ENCODE measurements at places on chromosomes 3 and 15.

- peak; percentile 46 for DNase-seq
Observed at GRCh38 chr3:136075218-136075808, 109.8 kb downstream of the PPP2R3A start.

GRCh38 chr3:60746043-60746638 lies 505.1 kb downstream of the FHIT start:
- no peak for DNase-seq

DNA sequence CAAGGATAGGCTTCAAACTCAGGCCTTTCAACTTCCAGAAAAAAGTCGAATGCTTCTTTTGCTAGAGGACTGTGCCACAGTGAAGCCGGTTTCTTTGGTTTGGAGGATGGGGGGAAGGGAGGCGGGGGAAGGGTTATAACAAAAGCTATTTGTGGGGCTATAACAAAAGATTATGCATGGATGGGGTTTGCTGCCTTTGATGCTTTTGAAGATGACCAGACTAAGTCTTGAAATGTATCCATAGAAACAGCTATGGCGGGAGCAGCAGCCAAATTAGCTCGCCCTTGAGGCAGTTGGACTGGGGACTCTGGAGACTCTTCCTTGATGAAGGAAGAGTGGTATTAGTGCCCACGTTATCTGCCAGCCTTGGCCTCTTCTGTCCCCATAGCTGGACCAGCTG lies 47.5 kb downstream of the SRGAP3 start:
- DNase-seq = no peak

- no peak for DNase-seq
Observed at GRCh38 chr15:88618686-88619085, 2.5 kb upstream of the AEN start.

- no peak for DNase-seq
Observed at GRCh38 chr3:170539897-170540296, 46.0 kb downstream of the SLC7A14 start.

GRCh38 chr3:69090021-69090420 lies 5.3 kb downstream of the ARL6IP5 start:
- no peak for DNase-seq

DNA sequence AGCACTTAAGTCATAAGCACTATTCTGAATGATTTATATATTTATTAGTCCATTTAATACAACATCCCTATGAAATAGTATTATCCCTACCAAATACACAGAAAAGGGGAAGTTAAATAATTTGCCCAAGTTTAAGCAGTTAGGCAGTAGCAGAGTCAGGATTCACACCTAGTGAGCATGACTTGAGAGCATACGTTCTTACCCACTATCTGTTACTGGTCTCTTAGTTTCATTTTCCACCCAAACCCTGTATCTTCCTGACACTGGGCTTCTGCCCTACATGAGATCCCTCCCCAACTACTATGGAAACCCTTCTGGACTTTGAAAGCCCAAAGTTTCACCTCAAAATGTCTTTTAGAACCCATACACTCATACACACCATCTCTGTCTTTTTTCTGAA lies 4.4 kb upstream of the ATOSA start:
- DNase-seq = no peak

DNA sequence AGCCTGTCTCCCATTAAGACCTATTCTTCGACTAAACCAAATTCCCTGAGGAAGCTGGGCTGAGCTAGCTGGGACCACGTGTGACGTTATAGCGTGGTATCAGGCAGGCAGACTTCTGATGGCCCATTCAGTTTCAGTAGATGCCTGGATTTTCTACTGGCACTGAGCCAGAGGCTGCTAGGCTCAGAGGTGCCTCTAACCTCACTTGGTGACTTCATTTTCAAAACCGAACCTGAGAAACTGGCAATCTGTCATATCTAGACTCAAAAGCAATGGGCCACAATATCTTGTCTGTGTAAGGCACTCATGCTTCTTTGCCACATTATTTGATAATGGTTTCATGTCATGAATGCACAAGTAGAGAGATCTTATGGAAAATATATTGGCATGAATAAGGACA lies 352.1 kb upstream of the AZI2 start:
- DNase-seq = no peak

- no peak for DNase-seq
Observed at GRCh38 chr3:157844216-157844615, 262.0 kb downstream of the SHOX2 start.

- peak; percentile 63 for DNase-seq
Observed at GRCh38 chr3:58008141-58009025, at the start of gene FLNB. TSS of gene FLNB (plus strand) at chr3:58008422. CDS start at chr3:58008565, 143 bp downstream.

DNA sequence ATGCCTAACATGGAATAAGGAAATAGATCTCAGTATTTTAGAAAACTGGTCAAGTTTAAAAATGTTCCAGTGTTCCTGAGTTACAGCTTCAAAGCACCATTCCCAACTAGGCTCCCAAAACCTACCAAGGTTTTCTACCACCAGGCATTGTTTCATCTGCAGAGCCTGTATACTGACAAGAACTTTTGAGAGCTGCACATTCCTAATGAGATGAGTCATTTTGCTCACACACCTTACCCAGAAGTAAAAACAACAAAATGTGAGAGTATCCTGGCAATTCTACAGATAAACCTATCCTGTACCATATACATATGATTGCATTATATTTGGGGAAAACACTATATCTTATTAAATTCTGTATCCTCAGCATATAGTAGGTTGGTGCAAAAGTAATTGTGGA lies 90.7 kb downstream of the ATP8B4 start:
- no peak for DNase-seq

GRCh38 chr3:183058351-183058750 lies 40.9 kb downstream of the MCCC1 start:
- no peak for DNase-seq

GRCh38 chr3:132964266-132964665 lies 73.9 kb upstream of the TMEM108 start:
- DNase-seq = no peak

DNA sequence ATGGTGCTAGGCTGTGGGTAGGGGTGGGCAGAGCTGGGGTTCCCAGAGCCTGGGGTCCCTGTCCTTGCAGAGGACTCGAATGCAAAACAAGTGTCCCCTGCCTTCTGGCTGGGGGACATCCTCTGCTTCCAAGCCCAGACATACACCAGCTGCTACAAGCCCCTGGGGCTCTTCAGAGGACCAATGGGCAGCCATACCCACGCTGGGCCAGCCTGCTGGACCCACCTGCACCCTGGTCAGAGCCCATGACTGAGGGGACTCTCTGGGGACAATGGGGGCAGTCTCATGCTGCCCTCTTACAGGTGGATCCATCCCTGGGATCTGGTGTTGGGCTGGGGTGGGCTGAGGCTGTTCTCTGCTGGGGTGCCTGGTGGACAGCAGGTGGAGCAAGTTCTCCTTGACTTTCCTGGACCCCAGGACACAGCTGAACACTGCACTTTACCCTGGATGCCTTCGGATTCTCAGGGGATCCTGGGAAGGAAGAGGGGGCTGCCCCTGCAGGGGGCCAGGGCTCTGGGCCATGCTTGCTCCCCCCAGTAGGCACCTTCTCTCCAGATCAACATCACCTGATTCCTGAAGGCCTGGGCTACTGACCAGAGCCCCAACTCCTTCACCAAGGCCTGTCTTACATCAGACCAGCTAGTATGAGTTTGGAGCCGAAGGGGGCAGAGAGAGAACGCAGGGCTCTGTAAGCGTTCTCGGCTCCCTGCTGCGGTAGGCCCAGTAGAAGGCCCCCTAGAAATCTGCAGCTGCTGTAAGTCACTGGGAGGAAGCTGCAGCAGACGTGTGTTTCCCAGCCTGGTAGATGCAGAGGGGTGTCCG lies 7.2 kb upstream of the COMMD4 start:
- no peak for DNase-seq

GRCh38 chr3:62954580-62954979 lies 79.4 kb upstream of the CADPS start:
- no peak for DNase-seq

DNA sequence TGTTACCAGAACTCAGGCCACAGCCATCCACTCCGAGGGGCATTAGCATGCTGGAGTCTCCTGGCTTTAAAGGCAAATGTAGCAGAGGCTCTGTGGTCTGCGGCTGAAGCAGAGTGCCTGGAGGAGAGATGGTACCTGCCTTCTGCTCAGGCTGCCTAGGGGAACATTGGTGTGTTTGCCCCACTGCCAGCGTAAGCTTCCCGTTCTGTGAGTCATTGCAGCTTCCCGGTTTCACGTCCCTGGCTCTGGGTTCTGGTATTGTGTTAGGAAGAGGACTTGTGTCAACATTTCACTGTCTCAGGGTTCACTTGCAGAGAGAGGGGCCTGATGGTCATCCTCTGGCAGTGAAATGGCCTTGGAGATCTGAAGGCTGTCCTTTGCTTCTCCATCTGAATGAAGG lies 1.8 kb downstream of the GASK1A start:
- DNase-seq = no peak

- no peak for DNase-seq
Observed at GRCh38 chr3:60073942-60074341, 1024.1 kb upstream of the CFAP20DC start.

DNA sequence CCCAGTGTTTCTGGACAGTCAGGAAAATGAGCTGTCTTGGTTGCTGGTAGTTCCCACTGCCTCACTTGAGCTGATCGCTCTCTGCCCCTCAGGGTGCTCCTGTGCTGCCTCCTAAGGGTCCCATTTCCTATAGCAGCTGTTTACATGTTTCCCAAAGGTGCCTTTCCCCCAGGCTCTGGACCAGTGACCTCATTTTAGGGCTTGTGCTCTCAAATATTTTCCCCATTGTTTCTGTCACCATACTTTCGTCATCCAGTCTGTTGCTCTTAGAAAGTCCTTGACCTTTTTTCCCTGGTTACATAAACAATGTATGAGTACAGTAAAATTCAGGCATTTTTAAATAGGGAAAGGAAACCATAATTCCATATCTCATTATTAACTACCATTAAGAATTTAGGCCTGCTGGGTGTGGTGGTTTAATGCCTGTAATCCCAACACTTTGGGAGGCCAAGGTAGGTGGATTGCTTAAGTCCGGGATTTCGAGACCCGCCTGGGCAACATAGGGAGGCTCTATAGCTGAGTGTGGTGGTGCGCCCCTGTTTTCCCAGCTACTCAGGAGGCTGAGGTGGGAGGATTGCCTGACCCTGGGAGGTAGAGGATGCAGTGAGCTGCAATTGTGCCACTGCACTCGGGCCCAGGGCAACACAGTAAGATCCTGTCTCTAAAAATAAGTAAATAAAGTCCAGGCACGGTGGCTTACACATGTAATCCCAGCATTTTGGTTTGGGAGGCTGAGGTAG lies 11.7 kb downstream of the RAD54L2 start:
- no peak for DNase-seq

- DNase-seq = no peak
Observed at GRCh38 chr3:57158813-57159738, 6.1 kb downstream of the IL17RD start.

- DNase-seq = no peak
Observed at GRCh38 chr3:188712248-188712924, 459.4 kb upstream of the TPRG1 start.

GRCh38 chr3:16533928-16534574 lies 20.6 kb upstream of the RFTN1 start:
- no peak for DNase-seq

- no peak for DNase-seq
Observed at GRCh38 chr3:42703695-42704025, 1.1 kb upstream of the HHATL start.

DNA sequence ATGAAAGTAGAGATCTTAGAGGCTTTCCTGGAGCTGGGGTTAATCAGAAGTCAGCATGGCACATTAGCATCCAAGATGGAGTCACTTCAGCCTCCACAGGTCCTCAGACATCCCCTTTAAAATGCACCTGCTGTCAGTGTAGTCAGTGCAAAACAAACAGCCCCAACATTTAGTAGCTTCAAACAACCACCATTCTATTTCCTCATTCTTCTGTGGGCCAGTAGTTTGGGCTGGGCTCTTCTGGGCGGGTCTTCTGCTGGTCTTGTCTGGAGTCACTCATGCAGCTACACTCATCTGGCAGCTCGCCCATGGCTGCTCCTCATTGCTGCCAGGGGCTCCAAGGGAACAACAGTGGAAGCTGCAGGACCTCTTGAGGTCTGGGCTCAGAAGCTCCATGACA lies 99.9 kb downstream of the TLE3 start:
- DNase-seq = no peak

DNA sequence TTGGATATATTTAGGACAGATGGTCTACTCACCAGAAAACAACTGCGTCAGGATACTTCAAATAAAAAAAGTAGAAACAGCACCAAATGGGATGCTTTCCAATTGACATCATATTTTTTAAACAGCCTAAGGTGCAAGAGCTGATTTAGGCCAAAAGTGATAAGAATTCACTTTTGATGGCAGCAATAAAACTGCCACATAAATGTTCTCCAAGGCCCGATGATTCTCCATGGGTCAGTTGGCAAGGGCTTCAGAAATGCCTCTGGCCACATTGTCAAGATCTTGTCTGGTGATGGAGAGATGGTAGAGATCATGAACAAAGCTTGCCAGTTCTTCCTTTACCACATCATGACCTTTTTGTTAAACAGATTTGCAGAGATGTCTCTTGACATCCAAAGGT lies 38.9 kb downstream of the LDHAL6B start:
- no peak for DNase-seq

DNA sequence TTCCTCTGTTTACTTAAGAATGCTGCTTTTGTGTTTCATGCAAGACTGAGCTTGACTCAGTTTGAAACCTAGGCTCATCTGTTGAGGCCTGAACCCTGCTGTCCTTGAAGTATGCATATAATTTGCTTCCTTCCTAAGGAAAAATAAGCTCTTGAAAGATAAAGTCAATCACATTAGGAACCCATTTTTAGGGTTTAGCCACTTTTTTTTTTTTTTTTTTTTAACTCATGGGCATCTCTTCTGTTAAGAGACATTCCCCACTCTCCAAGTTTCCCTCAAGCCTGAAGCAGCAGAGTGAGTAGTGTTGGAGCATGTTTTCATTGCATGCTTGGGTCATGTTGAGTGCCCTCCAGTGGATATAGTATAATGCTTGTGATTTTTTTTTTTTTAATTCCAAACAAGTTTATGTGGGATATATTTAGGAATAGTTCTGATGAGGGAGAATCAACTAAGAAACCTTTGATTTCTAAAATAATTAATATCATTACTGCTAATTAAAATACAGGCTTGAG lies 3.6 kb downstream of the CTNNB1 start:
- no peak for DNase-seq

DNA sequence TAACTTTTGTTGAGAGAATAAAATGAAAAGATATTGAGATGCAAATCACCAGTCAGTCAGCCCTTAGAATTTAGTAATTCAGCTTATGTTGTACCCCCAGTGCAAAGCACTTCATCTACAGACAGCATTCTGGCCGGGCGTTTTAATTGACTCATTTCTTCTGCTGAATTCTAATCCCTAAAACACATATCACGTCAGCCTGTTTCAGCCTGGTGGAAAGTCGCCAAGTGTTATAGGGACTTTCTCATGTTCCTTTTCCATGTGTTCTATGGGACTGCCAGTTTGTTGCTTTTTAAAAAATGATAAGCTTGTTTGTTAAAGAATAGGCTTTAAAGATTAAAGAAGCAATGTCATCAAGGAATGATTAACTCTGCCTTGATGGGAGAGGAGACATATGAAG lies 169.7 kb upstream of the BFSP2 start:
- no peak for DNase-seq
